ENCODE measurements at places on chromosomes 1 and 21.
A peak's percentile ranks its signal among the peaks of the same experiment; 100 is the strongest.

DNA sequence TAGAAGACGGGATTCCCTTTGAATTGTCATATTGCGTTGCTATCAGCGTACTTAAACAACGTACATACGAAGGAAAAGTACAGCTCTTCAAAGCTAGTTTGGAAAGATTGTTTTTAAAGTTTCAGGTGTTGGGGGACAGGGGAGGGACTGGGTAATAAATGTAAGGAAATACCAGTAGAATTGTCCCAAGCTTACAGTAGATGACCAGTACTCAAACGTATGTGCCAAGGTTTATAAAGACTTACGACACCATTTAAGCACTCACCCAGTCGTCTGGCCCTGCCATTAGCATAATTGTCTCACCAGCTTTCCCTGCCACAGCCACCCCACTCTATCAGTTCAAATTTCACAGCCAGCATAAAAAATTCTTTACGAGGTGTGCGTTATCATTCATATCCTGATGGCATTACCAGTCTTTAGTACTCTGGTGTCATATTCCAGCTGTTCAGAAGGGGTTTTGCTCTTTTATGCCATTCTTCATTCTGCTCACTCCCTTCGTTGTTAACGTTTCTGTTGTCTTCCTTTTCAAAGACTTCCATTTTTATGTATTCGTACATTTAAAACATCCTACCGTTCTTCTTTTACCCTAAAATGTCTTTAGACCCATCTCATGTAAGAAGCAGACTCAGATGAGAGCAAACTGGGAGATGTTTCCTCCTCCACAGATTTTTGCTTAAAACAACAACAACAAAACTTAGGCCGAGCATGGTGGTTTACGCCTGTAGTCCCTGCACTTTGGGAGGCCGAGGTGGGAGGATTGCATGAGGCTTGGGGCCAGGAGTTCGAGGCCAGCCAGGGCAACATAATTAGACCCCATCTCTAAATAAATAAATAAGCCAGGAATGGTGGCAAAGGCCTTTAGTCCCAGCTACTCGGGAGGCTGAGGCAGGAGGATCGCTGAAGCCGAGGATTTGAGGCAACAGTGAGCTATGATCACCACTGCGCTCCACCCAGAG lies 1.0 kb upstream of the HP1BP3 start:
- DNase-seq, result peak; percentile 59

DNA sequence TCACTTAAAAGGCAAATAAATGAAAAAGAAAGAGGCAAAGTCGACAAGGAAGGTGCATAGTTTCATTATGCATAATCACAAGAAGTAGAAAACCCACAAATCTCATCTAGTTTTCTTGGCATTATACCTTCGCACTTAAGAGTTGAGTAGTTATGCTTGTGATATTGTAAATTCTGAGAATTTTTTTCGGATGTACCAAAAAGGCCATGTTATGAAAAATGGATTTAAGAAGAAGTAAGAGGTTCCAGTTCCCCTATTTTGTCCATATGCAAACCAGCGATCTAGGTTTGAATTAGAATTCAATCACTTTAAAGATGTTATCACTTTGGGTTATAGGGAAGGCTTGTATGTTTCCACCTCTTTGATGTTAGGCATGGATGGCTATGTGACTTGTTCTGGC lies 7.9 kb upstream of the ERICH3 start:
- no peak for DNase-seq

DNA sequence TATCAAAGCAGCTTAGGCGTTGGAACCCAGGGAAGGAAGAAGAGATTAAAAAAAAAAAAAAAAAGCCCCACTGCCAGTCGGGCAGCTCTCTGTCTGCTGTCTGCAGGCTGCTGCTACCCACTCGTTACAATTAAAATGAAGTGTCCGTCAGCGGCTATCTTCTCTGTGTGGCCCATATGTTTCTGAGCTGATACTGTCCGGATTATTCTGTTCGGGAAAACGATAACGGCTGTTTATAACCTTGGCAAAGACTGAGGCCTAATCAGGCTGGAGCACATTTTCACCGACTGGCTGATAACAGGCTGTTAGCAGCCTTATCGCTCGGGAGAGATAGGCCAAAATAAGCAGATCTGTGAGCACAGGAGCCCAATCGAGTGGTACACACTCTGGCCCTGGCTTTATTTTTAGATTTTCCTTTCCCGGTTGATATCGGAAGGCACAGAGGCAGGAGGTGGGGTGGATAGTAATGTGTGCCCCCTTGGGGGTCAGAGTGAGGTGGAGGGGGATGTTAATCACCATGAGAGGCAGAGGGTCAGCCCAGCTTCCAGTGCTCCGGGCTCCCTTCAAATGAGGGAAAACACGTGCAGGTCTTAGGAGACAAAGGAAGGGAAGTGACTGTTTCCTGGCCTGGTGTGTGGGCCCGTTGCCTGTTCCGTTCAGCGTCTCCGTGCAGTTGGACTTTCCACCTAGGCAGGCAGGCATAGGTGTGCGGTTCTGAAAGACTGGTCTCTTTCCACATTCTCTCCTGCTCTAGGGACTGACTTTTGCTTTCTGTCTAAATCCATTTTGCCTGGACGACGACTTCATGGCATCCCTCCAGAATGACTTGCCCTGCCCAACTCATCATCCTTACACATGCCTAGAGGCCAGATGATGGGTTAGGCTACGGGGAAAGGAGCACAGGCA lies 153.4 kb downstream of the PBX1 start:
- DNase-seq, result no peak

- no peak for DNase-seq
Observed at GRCh38 chr1:214476986-214477870, 74.2 kb downstream of the PTPN14 start.

- no peak for DNase-seq
Observed at GRCh38 chr1:10782491-10783244, 13.8 kb downstream of the CASZ1 start.

DNA sequence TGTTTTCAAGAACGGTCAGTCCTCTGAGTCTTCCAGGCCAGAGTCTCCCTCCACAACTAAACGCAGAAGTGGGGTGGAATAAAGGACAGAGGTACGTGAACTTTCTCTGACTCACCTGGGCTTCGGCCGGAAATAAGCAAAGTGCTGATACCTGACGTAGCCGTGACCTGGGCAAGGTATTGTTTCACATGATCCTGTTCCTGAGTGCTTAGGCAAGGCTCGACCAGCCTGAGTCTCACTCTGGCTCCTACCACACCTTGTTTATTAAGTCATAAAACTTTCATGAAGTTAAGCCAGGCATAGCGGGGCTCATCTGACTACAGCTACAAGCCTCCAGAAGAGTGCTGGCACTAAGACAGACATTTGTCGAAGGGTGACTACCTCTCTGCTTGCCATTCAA lies 327.5 kb downstream of the SETD4 start:
- DNase-seq, result peak; percentile 16

DNA sequence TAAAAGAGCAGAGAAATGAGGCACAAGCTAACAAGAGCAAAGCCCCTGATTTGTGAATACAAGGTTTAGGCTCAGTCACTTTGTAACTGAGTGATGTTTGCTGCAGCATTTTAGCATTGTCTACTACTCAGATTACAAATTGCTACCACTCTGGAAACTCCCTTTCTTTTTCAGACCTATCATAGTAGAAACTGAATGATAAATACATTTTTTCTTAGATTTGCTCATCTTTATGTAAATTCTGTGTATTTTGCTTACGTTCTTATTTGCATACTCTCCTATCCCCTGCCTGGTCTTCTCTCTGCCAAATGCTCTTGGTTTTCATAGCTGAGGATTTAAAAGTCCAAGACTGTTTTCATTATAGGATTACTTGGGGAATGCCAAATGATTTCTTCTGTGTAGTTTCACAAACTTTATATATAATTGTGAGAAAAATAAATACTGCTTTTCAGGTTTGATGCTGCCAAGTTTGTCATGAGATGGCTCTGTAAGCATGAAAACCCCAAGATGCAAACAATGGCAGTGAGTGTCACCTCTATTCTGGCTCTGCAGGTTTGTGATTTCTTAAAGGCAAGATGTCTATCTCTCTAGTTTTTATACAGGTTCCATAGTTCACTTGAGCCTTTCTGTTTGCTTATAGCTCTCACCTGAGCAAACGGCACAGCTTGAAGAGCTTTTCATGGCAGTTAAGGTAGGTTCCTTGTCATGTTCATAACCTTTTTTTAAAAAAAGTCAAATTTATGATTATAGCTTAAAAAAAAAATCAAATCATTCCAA lies 24.7 kb downstream of the ZYG11A start:
- DNase-seq, result no peak

- no peak for DNase-seq
Observed at GRCh38 chr1:15882665-15883064, 35.2 kb downstream of the SPEN start.

- peak; percentile 51 for DNase-seq
Observed at GRCh38 chr1:40316595-40317393, at the start of gene COL9A2. Gene COL9A2, minus strand, starts transcription at chr1:40317286. Its CDS starts 89 bp downstream, at chr1:40317197.

- DNase-seq, result peak; percentile 61
Observed at GRCh38 chr1:12177999-12178441, 11.2 kb downstream of the TNFRSF1B start.

GRCh38 chr1:172932981-172933380 lies 117.8 kb downstream of the TNFSF18 start:
- no peak for DNase-seq

GRCh38 chr1:163068716-163069115 lies 445 bp upstream of the RGS4 start:
- no peak for DNase-seq

- no peak for DNase-seq
Observed at GRCh38 chr1:78078358-78078757, 32.6 kb downstream of the GIPC2 start.

GRCh38 chr1:174049514-174049913 lies 27.4 kb upstream of the RC3H1 start:
- DNase-seq, result no peak

GRCh38 chr1:16960560-16961296 lies 19.7 kb downstream of the MFAP2 start:
- peak; percentile 35 for DNase-seq

GRCh38 chr1:183998045-183998444 lies 39.5 kb downstream of the COLGALT2 start:
- no peak for DNase-seq

Data from DMS79 treated with DMSO at 0.1 percent for 48 hours (cell line).